ENCODE measurements at places on chromosomes 16 and 17. TPM values are rescaled to one million over a fixed set of nuclear protein-coding genes. Genes with fewer than 3 reads are reported as not detected.

The ZNF597 gene
- 0.58 TPM for total RNA-seq

The MYH8 gene
- not detected for total RNA-seq

The TMC8 gene
- 7.8 TPM for total RNA-seq

The SERPINF2 gene
- 0.87 TPM for total RNA-seq

The TLCD3B gene
- total RNA-seq = not detected

The MT4 gene
- total RNA-seq = not detected

The ABCC12 gene
- not detected for total RNA-seq

Data from stomach (tissue), 19 donors.